Activated CD4-positive, alpha-beta T cell treated with anti-CD3 and anti-CD28 coated beads, Interleukin-2, amount 10 ng/mL, durations not matched to agents 24 days and 14 days (primary cell): ENCODE measurements at places on chromosomes 5 and 9.

DNA sequence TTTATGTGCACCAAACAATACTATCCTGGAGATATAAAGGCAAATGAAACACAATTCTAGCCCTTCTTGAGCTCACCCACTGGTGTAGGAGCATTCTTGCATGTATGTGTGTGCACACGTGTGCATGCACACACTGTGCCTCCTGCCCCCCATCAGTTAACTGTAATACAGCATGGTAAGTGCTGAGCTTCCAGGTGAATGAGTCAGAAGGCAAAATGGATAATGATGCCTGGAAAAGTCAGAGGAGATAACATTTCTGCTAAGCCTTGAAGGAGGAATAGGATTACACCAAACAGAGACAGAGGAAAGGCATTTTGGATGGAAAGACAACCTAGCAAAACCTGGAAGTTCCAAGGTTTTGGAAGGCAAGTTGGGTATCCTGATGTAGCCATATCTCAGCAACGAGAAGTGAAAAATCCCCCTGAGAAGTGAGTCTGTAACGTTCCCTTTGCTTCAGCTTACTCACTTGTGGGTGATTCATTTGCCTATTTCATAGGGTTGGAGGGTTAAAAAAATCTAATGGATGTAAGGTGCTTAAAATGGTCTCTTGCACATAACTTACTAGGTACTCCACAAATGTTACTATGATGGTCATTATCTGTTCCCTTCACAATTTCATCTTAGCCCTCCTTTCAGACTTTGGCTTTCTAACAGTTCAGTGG, 101.4 kb upstream of the STC2 start:
- peaks cover 6% of the 10 kb centered on the region for H3K27me3 ChIP-seq
- H3K4me3 ChIP-seq = no peak overlapping the region
- H3K27ac ChIP-seq = no peak overlapping the region
- DNase-seq = no peak

DNA sequence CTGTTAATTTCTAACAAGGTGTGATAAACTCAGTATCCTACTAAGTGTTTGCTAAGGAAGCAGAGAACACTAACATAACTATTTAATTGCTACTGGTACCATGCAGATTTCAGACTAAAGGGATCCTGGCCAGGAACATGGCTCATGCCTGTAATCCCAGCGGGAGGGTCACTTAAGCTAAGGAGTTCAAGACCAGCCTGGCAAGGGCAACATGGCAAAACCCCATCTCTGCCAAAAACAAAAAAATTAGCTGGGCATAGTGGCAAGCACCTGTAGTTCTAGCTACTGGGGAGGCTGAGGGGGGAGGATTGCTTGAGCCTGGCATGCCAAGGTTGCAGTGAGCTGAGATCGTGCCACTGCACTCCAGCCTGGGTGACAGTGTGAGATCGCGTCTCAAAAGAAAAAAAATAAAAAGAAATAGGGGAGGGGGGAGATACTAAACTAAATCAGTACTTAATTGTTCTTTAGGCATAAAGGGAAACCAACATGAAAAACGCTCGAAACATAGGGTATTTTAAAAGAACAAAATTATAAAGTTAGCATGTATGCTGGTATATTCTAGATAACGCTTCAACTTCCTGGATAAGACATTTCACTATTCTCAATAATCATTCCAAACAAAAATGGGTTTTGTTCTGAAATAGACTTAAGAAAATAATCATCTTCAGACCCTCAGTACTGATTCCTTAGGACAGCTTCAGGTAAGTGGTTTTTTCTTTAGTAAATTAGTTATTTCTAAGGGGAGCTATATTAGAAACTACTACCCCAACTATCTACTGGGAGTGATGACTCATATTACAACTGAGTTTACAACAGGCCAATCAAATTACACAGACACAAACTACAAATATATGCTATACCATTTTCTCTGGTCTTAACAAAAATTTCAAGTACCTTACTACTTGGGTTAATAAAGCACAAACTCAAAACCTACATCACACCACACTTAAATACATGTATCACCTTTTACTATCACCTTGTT, 3.5 kb downstream of the PANK3 start:
- no peaks in the 10 kb centered on the region for H3K27me3 ChIP-seq
- H3K4me1 ChIP-seq = peaks cover 35% of the 10 kb centered on the region

GRCh38 chr9:132644251-132644650, 25.5 kb downstream of the DDX31 start:
- H3K36me3 ChIP-seq = peaks cover 72% of the 10 kb centered on the region
- no peak overlapping the region for H3K4me3 ChIP-seq
- no peak overlapping the region for H3K27ac ChIP-seq
- peaks cover 7% of the 10 kb centered on the region for H3K4me1 ChIP-seq
- H3K27me3 ChIP-seq = no peaks in the 10 kb centered on the region
- DNase-seq = no peak

DNA sequence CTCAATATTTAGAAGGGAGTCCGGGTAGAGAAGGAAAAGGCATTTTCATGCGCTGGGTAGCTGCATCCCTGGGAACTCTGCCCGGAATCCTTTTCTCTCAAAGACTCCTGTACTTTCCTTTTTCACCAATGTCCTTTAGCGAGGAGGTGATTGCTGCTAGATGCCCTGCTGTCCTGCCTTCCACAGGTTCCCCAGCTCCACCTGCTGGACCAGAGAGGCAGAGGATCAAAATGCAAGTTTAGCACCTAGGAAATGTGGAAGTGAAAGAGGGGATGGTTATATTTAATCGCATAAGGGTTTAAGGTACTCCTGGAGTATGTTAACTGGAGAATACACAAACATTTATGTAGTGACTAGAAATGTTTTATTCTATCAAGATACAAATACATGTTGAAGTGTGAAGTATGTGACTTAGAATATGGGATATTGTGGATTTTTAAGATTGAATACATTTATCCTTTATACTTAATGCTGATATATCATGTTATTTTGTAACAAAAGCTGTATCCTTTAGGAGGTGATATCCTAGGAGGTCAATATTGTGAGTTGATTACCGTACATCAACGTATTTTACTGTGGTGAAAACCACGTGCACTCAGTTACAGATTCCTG, 145.7 kb downstream of the ARHGAP26 start:
- peaks cover 16% of the 10 kb centered on the region for H3K36me3 ChIP-seq
- H3K4me1 ChIP-seq = no peaks in the 10 kb centered on the region
- H3K27me3 ChIP-seq = no peaks in the 10 kb centered on the region
- H3K4me3 ChIP-seq = no peak overlapping the region
- H3K27ac ChIP-seq = no peak overlapping the region
- peak; percentile 63 for DNase-seq
